GM12891 (cell line): ENCODE measurements at places on chromosomes 5 and 9.

- no peak for DNase-seq
Measured at GRCh38 chr9:113687680-113688371, 188.3 kb upstream of the ZNF618 start.

DNA sequence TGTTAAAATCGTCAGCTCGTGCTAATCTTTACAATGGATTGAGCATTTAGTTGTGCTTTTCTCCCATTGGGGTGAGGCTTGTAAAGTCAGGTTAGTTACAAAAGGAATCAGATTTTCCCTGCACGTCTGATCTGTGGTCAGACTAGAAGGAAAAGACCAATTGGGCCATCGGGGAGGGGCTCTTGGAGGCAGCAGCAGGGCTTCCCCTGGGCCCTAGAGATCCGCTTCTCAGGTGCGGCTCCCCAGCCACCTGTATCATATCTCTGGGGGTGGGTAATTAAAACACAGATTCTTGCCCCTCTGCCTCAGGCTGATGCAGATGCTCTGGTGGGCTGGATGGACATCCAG lies 200.3 kb downstream of the HSPA4 start:
- DNase-seq = no peak

DNA sequence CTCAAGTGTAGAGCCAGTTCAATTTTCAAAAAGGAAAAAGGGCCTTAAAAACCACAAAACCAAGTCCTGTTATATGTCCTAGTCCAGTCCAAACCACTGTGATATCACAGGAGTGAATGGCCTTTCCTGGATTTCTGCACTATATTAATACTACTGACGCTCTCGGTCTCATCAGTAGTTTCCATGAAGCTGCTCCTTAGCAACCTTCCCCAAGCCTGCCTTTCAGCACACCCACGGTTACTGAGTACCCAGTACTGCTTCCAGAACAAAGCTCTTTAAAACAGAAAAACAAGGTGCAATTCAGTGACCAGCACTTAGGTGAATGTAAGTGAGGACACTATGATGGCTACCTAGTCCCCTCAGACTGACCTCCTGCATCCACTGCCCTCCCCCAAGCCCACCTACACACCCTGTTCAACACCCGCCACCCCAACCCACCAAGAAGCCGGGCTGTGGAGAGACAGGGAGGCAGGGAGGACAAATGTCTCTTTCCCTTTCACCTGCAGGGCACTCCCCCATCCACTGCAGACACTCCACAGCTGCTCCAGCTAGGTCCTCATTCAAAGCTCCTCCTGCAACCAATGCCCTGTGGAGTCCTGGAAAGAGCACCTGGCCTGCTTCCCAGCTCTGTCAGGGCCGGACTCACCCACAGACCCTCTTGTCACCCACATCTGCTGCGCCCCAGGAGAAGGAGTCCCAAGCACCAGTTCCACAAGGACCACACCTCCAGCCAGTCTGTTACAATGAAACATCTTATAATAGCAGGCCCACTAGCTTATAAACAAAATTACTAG lies 25.9 kb downstream of the PSMB7 start:
- no peak for DNase-seq

DNA sequence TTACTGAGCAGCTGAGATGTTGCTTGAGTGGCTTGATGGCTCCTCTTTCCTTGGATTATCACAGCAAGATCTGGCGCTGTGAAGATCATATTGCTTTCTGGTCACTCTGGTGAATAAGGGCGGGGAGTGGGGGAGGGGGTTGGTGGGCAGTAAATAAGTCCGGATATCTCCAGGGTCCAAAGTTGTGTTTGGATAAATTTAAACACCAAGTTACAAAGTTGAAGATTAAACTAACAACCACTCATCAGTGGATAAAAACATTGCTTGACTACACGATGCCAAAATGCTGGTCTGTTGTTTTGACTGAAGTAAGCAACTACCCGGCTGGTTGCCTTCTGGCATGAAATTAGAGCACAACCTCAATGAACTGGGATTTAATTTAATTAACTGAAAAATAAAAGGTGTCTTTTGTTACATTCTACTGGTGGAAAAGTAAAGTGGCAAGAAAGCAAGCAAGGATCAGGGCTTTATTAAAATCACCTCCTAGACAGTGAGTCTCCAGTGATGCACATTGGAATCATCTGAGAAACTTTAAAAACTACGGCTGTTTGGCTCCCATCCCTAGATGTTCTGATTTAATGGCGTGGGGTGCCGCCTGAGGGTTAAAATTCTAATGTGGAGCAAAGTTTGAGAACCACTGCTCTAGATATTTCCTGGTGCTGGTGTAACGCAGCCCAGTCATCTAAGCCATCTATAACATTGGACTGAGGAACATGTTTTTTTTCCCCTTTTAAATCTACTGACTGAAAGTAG lies 86.7 kb upstream of the AGXT2 start:
- DNase-seq = no peak

- no peak for DNase-seq
Measured at GRCh38 chr9:137474271-137474670, 15.1 kb upstream of the NSMF start.

DNA sequence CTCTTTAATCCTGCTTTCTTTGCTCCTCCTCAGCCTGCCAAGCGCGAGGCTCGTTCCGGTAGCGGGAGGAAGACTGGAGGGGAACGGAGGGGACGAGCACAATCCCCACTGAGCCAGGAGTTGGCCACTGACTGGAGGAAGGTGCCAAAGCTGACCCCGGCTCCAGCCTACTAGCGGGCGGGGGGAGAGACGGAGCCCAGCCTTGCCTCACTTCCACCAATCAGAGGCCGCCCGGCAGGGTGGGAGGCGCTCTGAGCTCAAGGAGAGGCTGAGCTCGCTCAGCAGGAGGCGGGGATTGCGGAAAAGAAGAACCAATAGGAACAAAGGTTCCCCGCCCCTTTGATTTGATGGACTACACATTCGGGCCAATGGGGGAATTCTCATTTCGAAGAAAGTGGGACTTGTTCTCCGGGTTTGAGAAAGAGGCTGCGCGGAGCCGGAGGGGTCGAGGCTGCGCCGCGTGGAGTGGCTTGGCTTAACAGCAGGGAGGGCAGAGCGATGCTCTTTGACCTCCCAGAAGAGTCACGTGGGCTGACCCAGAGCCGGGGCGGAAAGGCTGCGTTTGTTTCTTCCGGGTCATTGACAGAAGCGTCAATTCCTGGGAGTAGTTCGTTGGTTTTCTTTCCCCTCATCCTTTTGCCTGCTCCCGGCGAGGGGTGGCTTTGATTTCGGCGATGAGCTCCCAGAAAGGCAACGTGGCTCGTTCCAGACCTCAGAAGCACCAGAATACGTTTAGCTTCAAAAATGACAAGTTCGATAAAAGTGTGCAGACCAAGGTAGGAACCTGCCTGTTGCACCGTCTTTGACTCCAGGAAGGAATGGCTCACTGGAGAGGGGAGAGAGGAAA lies at the start of the genes ABHD17B and C9orf85:
Gene ABHD17B (minus strand): TSS at position 133 of the 847 bp plus-strand sequence. CDS start 36,113 bp downstream, outside the sequence.
Gene C9orf85 (plus strand): TSS at position 579 of the 847 bp plus-strand sequence. CDS start 96 bp downstream, at position 675.
- DNase-seq = peak; percentile 87

GRCh38 chr5:141354900-141355469 lies at the start of gene PCDHGA4:
Gene PCDHGA4 (plus strand): TSS chr5:141355021. CDS start chr5:141355108, 87 bp downstream.
- DNase-seq = no peak

DNA sequence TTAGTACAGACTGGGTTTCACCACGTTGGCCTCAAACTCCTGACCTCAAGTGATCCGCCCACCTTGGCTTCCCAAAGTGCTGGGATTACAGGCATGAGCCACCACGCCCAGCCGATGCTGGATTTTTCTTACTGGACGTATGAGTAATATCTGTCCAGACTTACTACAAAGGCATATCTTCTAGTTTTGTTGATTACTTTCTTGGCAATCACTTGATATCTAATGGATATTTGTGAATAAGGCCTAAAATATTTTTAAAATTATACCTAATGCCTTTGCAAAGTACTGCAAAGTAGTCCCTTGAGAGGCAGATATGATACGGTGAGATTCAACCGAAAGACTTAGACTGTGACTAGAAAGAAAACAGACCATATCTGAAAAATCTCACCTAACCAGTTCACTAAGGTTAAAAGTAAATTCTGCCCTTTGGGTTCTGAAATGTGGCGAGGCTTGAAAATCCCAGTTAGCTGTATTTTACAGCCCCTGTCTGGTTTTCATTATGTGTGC lies 152.1 kb downstream of the GNAQ start:
- no peak for DNase-seq

GRCh38 chr5:140632366-140633020 lies 482 bp downstream of the CD14 start:
- DNase-seq = peak; percentile 39

GRCh38 chr5:16812448-16812847 lies 123.6 kb downstream of the MYO10 start:
- DNase-seq = no peak

DNA sequence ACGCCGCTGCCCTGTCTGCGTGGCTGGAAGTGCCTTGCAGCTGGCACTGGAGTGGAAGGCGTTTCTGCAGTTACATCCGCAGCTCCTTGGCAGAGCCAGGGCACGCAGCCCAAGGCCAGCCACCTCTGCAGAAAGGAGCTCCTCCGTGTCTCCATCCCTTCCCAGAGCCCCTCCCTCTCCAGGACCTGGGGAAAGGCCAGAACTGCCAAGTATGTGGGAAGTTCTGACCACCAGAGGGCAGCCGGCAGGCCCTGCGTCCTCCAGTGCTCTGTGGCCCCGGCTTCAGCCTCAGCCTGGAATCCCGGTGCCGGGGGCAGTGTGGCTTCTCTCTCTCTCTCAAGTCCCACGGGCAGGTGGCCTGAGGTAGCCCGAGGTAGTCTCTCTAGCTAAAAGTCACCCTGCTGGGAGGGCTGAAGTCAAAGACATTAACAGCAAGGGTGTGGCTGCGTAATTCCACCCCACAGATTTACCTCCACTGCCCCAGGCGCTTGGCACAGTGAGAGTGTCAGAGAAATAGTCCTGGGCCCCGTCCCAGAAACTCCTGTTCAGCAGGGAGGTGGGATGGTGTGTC lies 101.7 kb upstream of the FCN2 start:
- no peak for DNase-seq

DNA sequence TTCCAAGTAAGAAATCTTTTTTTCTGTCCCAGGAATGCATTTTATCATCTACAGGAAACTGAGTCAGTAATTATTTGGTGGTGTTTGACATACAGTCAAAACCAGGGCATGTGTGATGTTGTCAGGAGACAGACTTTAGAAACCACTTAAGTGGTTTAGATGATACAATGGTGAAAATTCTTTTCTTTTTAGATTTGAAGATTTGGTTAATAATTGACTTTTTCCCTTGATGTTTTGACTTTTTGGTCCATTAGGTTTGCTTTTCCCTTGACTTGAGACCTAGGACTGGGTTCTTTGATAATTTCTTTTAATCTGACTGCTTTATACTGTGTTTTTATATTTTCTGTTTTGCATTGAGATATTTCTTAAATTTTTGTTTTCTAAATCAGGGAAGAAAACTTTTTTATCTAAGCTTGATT lies 85.2 kb downstream of the RASGRF2 start:
- no peak for DNase-seq

GRCh38 chr9:132181796-132182313 lies 20.0 kb downstream of the NTNG2 start:
- no peak for DNase-seq

DNA sequence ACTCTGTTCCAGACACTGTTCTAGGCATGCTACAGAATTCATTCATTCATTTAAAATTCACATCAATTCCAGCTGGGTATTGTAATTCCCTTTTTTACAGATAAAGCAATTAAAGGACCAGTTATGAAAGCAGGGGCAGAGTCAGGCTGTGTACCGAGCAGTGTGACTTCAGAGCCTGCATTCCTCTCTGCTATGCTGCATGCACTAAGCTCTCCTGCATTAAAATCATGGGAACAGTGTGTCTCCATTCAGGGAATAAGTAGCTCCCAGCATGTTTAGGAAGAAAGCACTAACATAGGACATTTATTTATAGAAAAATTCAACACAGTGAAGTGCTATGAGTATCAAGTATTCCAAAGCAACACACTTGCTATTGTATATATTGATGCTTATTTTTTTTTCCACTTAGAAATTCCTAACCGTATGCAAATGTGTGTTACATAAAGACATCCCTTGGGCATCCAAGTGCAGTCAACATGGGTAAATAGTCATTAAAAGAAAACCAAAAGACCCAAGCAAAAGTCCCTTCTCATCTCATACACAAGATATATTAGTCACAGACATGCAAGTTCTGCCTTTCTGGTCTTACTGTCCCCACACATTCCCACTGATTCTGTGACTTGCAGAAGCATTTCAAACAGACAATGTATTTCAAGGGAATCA lies 173.7 kb downstream of the GABRB2 start:
- DNase-seq = no peak

DNA sequence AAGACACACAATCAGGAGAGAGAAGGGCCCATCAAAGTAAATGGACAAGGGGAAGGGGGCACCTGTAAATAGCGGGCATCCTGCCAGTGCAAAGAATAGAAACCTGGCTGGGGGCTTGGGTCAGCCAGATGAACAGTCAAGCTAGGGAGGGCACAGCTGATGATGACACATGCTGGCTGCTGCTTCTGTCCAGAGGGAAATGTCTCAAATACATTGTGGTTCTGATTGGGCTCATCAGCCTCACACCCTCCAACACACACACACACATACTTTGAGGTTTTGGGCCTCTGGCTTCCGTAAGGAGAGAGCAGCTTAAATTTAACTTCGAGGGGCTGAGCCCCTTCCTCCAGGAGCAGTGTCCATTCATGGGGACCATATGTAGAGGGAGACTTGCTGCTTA lies 27.6 kb upstream of the SPATA31E1 start:
- DNase-seq = no peak

DNA sequence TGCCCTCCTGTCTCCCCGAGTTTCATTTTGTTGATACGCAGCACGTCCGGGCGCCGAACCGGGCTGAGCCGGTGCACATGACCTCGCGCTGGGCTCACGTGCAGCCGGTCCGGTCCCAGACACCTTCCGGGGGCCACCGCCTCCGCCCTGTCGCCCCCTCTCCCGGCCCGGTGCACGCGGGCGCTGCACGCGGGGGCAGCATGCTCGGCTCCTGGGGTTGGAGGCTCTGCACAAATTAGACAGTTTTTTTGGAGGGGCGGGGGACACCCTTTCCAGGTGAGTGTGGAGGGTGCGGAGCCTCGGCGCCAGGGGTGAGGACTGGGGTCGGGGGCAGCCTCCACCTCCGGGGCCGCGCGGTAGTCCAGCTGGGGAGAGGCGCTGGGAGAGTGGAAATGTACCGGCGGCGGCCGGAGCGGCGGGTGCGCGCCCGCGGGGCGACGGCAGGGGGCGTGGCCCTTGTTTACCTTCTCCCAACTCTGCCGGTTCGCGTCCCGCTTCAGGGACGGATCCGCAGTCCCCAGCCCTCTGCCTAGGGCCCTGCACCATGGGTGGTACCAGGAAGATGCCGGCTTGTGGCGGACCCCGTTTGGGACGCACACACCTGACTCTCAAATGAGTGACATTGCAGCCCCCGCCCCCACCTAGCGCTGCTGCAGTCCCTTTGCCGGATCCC lies 1.1 kb downstream of the JADE2 start:
- DNase-seq = peak; percentile 66

DNA sequence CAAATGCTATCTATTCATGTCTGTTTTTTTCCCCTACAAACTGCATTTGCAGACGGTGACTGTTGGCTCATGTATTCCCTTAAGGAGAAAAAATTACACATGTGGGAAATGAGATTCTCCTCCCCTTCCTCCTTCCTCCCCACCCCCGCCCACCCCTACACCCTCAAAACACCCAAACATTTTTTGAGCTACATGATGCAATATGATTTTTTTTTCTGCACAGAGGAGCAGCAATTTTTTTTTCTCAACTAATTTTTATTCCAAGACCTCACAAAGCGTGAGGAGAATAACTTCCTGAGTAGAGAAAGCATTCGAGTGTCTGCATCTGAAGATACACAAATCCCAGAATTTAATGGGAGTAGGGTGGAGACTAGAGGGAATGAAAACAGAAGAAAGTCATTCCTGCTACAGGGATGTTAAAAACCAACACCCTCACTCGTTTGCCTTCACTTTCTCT lies 118.1 kb downstream of the PRDM6 start:
- no peak for DNase-seq
